ENCODE measurements at places on chromosomes 6 and 20.

DNA sequence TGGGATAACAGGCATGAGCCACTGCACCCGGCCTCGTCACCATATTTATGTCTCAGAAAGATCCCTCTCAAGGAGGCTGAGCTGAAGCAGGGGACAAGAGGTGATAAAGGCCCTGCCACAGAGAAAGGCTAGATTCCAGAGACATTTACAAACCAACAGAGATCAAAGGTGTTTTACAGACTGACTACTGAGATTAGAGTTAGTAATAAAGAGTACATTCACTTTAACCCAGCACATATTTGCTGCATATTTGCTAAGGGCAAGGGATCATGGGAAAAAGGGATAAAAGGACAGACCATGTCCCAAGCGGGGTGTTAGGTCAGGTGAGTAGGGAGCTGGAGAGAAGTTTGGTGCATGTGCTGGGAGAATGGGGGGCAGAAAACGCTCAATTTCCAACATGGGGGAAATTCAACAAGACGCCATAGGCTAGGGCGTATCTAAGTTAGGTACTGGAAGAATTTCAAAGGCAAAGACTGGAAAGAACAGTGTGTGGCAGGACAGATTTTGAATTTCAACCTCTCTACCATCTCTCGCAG, 43.8 kb upstream of the SEC63 start:
- no peak for DNase-seq

GRCh38 chr6:139970591-139970991, 596.1 kb upstream of the CITED2 start:
- DNase-seq: no peak

- DNase-seq: no peak
These were observed 287.1 kb upstream of the SPTLC3 start for GRCh38 chr20:12721636-12722035.

- DNase-seq: no peak
These were observed 12.0 kb downstream of the RBM38 start for GRCh38 chr20:57403216-57403615.

- no peak for DNase-seq
These were observed 8.3 kb upstream of the NPEPL1 start for GRCh38 chr20:58684291-58684690.

DNA sequence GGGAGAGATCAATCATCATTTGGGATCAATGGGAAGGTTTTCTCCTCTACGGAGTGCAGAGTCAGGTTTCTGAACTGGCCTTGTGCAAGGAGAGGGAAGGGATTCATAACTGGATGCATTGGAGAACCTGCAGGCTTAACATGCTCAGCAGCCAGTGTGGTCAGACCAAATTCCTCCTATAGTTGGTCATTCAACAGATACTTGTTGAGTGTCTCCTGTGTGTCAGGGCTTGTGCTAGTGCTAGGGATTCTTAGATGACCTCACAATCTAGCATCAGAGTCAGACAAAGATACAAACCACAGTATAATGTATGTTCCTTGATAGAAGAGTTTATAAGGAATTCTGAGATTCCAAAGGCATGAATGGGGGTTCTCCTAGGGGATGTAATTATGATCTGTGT, 23.9 kb downstream of the RALY start:
- DNase-seq: peak; percentile 92

All from HFFc6 (cell line).